ENCODE measurements at places on chromosomes 1 and 21.

DNA sequence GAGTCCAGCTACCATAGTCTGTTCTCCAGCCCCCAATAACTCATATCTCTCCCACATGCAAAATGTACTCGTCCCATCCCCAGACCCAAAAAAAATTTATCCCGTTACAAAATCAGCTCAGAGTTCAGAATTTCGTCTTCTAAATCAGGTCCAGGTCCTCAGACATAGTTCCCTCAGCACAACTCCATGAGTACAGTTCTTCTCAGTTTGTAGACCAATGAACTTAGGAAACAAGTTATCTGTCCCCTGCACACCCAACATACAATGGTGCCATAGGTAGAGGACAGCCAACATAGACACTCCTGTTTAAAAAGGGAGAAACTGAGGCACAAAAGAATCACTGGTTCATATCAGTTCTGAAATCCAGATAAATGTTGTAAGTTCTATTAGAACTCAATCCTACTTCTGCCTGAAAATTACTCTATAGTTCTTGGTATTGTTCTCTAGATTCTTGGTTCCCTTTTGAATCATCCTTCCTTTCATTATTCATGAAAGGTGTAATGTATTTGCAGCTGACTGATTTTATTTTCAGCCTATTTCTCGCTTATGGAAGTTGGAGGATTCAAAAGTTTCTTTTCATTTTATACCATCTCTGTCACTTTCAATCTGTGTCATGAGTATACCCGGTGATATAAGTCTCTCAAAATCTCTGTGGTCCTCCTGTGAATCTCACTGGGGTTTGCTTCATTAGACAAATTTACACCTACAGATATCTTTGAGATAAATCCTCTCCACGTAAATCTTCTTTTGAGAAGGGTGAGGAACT lies 75.8 kb upstream of the TSPAN2 start:
- DNase-seq = peak; percentile 37

DNA sequence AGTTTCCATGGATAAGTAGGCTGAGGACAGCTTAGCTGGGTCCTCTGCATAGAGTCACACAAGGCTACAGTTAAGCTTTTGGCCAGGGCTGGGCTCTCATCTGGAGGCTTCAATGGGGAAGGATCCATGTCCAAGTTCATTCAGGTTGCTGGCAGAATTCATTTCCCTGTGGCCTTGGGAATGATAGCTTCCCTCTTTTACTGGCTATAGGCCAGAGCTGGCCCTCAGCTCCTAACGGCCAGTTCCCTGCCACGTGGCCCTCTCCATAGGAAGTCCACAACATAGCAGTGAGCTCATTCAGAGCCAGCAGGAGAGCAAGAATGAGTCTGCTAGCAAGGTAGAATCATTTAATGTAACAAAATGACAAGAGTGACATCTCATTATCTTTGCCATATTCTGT lies 15.1 kb upstream of the PODN start:
- no peak for DNase-seq

DNA sequence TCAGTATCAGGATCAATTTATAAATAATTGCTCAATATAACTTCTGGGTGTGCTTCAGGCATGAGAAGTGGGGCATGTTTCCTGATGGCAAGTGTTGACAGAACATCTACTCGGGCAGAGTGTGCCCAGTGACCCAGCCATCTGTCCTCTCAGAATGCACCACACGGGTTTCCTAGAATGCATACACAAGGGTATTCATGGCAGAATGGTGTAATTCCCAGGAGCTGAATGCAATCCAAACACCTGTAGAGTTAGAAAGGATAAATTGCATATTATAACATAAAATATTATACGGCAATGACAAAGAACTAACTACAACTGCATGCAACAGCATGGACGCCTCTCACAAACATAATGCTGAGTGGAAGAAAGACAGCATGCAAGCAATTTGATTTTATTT lies 391.9 kb downstream of the SIPA1L2 start:
- DNase-seq = no peak

DNA sequence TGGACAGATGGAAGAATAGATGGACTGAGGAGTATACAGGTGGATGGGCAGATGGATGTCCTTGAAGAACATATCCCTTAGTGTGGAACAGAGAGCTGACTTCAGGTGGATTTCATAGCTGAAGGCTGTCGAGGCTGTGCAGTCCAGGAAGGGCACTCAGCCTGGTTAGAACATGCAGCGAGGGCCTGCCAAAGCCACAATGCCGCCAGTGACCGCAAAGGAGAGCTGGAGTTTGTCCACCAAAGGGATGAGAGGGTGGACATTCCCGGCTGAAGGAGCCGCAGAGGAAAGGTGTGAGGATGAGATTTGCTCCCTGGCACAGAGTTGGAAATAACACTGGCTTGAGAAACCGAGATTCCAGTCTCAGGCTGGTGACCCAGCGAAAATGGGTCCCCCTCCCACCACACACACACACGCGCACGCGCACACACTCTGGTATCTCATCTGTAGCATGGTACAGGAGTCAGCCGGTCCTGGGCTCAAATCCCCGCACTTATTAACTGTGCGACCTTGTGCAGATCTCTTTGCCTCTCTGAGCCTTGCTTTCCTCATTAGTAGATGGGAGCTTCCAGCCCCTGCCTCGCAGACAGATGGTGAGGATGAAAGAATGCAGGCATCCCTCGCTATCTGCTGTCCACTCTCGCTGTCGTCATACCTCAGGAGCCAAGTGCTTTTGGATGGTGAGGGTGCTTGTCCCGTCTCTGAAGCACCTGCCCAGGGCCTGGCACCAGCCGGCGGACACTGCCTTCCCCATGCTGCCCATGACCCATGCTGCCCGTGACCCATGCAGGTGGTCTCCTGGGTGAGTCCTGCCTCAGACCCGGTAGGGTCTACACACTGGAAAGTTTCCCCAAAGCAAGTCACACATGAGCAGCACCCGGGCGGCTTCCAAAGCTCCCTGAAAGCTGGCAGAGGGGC lies 26.8 kb upstream of the EFHD2 start:
- no peak for DNase-seq

- DNase-seq = no peak
These were observed 6.6 kb upstream of the TMEM167B start for GRCh38 chr1:109083923-109084322.

DNA sequence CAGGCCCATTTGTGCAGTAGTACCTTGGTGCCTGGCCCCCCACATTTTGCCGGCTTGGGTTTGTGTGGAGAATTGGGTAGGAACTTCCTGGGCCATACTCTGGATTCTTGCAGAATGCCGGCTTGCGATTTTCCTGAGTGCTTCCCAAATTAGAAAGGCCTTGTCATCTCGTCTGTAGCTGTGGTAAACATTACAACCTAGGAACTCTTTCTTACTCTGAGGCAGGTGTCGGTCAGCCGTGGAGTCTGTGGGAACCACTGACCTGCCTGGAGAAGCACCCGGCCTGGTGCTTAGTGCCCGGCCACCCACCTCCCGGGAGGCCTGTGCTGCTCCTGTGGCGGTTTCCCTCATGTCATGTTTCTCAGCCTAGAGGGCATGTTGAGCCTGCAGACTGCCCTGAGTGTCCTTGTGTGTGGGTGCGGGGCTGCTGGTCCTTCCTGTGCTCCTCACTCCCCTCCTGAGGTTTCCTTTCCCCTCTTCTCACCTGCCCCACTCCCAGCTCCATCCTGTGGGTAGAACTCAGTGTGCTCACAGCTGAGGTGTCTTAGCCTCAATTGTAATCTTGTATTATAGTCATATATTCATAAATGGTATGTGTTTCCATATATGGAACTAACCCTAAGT lies 64.7 kb downstream of the S100B start:
- DNase-seq = no peak

- no peak for DNase-seq
These were observed 262.3 kb upstream of the SNX7 start for GRCh38 chr1:98399218-98399617.

DNA sequence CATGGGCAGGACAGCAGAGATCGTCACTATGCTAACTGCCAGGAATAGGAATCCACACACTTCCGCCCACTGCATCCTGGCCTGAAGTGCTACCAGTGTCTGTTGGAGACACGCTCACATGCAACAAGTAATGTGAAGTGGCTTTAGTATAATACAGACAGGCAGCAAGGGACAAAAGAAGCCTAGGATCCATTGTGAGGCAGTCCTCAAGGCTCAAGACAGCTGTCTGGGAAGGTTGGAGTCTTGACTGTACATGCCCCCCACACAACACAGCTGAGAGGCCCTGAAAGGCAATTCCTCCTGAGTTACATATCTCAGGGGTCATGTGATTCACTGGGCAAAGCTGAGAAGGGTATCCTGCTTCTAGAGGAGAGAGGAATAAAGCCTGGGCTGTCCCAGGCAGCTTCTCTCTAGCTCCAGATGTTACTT lies 39.9 kb upstream of the CD1D start:
- DNase-seq = no peak

- no peak for DNase-seq
These were observed 67.1 kb downstream of the KCNJ15 start for GRCh38 chr21:38323721-38324531.

DNA sequence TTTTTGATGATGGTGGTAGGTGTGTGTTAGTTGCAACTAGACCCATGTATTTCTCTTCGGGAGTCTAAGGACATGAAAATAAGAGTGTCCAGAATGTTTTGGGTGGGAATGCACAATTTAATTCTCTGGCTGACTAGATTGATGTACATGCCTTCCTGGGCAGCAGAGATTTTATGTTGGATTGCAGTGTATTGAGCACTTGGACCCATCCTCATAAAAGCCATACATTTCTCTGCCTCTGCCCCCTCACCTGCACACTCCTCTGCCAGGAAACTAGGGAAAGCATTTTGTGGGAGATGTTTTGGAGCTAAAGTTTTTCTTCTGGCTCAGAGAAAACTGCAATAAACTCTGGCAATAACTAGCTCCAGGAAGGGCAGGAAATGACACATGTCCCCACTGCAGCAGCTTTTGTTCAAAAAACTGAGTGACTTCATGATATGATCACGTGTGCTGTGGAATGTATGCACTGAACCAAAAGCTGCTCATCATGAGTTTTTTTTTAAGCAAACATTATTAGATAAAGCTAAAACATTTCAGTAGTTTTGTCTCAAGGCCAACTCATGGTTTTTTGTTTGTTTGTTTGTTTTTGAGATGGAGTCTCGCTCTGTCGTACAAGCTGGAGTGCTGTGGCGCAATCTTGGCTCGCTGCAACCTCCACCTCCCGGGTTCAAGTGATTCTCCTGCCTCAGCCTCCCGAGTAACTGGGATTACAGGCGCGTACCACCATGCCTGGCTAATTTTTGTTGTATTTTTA lies 17.6 kb downstream of the RIT1 start:
- DNase-seq = peak; percentile 44

DNA sequence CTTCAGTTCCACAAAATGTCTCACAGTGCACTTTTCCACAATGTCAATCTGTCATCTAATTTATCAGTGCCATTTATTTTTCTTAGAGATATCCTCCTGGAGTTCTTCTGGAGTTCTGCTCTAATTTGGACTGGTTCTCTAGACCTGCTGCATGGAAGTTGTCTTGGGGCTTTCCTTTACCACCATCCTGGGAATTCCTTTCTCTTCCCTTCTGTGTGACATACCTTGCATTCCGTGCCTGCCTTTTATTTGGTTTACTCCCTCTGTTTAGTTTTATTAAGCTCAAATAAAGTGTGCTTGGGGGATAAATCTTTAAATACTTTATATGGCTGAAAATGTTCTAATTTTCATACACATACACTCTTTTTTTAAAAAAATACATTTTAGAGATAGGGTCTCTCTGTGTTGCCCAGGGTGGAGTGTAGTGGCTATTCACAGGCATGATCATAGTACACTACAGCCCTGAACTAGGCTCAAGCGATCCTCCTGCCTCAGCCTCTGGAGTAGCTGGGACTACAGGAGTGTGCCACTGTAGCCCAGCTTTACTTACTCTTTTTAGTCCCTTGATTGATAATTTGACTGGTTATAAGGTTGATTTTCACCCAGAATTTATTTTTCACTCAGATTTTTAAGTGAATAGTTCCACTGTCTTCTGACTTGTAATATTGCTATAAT lies 14.4 kb downstream of the MTF2 start:
- no peak for DNase-seq

DNA sequence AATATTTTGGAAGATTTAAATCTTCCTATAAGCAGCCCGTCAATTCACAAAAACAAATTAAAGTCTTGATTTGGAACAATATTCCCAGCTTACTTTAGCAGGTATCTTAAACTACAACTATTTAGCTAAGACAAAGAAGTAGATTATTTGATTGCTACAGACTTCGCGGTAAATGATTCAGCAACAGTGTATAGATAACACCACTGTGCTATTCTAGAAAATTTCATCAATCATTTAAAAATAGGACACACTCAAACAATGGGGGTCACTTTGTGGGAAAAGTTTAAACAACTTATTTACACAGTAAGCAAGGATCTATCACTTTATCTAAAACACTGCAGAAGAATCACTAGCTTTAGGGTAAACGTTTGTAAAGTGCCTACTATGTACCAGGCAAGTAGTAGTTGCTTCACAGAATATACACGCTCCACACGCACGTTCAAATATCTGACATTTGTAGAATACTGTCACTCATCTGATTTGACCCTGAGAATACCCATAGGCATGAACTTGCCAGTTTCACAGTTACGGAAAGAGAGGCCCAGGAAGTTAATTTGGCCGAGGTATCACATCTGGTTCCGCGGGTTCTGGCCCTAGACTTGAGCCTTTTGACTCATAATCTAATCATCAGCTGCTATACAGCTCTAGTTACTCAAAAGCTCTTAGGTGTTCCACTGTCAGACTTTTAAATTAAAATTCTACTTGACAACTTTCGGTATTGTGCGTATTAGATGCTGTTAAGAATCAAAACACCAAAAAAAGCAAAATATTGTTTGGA lies 876 bp downstream of the DENND2C start:
- peak; percentile 2 for DNase-seq

DNA sequence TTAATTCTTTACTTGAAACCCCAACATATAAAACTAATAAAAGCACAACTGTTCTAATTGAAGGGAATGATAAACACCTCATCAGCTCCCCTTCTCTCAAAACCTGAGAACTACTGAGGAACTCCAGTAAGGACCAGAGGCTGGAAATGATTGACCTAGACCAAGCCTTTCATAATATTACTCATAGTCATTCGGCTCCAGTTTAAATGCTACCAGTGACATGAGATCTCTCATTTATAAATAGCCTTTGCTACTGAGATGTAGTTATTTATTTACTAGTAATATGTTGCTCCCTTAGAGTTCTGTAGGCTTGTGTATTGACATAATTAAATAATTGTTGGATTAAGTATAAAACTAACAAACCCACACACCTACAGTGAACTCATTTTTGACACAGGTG lies 209.8 kb upstream of the PRMT6 start:
- no peak for DNase-seq

DNA sequence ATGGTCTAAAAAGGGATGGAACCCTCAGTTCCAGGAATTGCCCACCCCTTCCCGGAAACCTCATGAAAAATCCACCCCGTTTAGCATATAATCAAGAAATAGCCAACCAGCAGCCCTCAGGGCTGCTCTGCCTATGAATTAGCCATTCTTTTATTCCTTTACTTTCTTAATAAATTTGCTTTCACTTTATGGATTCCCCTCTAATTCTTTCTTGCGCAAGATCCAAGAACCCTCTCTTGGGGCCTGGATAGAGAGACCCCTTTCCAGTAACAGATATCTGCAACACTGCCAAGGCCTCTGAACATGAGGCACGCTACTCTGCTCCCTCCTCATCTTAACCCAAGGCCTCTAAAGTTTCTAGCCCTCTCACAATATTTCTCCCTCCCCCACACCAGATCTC lies 58.9 kb upstream of the POU2F1 start:
- DNase-seq = no peak

Measured in activated CD4-positive, alpha-beta T cell treated with anti-CD3 and anti-CD28 coated beads, Interleukin-2, Interleukin-6, amounts not matched to agents 100 ng/mL and 50 ng/mL, durations not matched to agents 16 hours and 8 hours (primary cell).